ENCODE measurements at places on chromosomes 1 and 21.

GRCh38 chr1:22930240-22930912 is 42.3 kb downstream of the LACTBL1 start:
- DNase-seq, result peak; percentile 94

DNA sequence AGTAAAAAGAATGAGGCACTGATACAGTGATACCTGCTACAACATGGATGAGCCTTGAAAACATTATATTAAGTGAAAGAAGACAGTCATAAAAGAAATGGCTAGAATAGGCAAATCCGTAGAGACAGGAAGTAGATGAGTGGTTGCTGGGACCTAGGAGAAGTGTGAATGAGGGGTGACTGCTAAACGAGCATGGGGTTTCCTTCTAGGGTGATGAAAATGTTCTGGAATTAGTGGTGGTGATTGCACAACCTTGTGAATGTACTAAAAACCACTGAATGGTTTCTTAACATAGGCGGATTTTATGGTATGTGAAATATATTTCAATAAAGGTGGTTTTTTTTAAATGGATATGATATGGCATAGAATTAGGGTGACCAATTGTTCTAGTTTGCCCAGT is 12.6 kb upstream of the SERINC2 start:
- DNase-seq, result no peak

- no peak for DNase-seq
Observed at GRCh38 chr1:48246727-48247126, 24.2 kb downstream of the SLC5A9 start.

DNA sequence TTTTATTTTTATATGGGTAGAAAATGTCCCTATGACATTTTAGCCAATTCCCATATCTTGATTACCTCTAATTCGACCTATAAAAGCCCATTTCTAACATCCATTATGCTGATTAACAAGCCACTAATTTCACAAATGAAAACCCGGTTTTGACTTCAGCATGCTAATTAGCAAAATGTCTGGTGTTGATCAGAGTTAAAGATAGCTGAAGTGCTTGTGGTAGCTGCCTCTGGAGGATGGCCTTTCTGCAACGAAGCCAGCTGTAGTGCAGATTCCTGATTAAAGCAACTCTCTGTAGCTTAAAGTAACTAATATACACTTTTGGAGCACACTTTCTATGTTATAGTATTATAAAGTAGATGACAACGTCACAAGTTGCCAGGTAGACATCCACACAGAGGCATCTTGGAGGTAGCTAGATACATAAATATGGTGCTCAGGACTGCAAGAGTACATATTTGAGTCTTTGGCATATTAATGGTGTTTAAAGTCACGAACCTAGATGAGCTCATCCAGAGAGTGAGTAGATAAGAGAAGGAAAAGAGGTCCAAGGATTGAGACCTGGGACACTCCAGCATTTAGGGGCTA is 239.5 kb downstream of the BRINP2 start:
- no peak for DNase-seq

DNA sequence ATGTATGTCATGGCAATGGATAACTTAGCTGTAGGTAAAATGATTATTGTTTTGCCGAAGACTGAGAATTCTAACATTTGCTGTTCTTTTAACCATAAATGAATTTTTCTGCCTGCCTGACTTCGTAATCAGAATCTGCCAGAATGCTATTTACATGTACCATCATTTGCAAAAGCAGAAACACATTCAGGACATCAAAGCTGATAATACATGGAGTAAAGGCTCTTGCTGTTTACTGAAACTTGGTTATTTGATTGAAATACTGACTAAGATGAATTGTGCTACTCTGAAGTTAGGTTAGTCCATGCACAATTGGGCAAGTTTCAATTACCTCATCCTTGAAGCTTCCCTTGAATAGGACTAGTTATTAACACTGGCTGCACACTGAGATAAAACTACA is 293.8 kb downstream of the PLA2G4A start:
- DNase-seq, result no peak

DNA sequence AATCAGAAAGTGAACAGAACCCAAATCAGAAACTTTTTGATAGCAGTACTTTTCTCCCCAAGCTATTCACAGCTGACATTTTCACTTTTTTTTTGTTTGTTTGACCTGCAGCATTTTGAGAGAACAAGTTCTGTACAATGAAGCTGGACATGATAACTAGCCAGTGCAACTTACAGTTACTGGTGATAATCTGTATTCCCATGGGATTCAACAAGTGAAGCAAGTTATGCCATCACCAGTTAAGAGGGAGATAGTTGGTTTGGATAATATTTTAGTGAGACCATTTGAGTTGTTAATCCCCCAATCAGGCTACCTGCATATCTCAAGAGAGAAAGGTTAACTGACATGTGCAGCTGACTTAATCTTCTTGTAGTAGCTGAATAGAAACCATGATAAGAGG is 18.1 kb downstream of the SON start:
- DNase-seq, result no peak

DNA sequence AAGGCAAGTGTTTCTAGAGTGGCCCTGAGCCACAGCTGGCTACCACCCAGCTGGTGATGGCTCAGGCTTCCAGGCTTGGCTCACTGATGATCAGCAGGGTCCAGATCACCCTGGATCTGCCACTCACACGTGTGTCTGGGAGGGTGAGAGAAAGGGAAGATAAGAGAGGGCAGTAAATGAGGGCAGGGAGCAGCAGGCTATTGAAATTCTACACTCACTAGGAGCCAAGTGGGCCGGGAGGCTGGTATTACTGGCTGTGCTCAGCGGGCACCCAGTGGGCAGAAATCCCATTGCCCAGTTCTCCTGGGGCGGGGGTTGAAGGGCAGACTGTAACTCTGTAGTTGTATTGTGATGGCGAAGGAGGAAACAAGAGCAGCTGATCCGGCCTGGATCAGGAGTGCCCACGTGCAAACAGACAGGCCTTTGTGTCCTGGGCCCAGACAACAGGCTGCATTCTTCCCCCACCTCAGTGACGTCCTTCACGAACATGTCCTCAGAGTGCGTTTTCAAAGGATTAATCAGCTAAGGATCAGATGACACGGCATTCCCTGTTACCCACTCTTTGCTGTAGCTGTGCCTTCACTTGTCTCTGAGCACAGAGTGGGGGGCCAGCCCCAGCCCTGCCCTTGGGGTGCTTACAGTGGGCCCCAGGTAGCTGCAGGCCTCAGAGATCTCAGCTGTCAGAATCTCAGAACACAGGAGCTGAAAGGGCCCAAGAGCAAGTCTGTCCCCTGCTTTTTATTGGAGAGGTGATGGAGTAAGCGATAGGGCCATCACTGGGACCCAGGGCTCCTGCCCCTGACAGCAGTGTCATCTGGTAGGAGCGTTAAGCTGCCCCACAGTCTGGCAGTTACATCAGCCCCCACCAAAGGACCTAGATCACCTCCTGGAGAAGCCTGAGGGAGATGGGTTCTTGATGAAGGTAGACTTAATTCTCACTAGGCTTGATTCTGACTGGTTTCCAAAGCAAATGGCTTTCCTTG is 60.5 kb downstream of the ATP1A1 start:
- DNase-seq, result peak; percentile 29

DNA sequence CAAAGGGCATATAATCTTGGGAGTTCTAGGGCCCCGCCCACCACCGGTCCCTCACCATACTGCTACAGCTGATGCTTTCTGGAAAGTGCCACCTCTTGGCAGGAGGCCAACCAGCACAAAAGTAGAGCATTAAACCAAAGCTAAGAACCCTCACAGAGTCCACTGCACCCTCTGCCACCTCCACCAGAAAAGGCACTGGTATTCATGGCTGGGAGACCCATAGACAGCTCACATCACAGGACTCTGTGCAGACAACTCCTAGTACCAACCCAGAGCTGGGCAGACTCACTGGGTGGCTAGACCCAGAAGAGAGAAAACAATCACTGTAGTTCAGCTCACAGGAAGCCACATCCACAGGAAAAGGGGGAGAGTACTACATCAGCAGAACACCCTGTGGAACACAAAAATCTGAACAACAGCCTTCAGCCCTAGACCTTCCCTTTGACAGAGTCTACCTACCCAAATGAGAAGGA is 10.8 kb downstream of the THEM4 start:
- no peak for DNase-seq

GRCh38 chr1:178057141-178057765 is 36.7 kb upstream of the RASAL2 start:
- no peak for DNase-seq

GRCh38 chr1:36696261-36696940 is 213.7 kb upstream of the CSF3R start:
- no peak for DNase-seq

DNA sequence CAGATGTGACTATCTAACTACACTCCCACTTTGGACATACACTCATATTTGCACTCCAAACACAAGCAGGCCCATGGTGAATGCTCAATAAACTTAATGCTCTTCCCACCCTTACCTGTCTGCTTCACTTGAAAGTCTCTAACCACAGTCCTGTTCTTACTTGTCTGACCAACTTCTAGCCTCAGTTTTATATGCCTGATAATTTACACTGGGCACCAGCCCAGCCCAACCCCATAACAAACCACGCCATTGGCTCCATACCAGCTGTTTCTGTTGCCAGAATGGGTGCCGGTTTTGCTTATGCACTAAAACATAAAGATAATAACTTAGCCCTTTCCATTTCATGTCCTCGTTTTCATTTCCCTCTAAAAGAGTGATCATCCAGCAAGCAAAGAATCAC is 395.4 kb downstream of the NTNG1 start:
- no peak for DNase-seq

DNA sequence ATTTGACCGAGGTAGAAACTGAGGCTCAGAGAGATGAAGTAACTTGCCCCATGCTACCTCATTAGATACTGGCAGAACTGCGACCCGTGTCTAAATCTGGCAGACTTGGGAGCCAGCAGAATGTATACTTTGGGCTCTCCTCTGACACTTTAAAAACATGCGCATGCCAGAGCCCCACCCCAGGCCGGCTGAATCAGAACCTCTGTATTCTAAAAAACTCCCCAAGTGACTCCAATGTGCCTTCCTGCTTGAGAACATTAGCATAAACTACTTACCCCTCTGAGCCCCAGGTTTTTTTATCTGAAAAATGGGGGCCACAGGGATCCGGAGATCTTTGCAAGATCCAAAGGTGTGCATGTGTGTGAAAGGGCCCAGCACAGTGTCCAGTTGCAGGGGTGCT is 344.7 kb upstream of the USP24 start:
- DNase-seq, result peak; percentile 38

- peak; percentile 67 for DNase-seq
Observed at GRCh38 chr1:230891413-230891812, 23.1 kb upstream of the C1orf198 start.

DNA sequence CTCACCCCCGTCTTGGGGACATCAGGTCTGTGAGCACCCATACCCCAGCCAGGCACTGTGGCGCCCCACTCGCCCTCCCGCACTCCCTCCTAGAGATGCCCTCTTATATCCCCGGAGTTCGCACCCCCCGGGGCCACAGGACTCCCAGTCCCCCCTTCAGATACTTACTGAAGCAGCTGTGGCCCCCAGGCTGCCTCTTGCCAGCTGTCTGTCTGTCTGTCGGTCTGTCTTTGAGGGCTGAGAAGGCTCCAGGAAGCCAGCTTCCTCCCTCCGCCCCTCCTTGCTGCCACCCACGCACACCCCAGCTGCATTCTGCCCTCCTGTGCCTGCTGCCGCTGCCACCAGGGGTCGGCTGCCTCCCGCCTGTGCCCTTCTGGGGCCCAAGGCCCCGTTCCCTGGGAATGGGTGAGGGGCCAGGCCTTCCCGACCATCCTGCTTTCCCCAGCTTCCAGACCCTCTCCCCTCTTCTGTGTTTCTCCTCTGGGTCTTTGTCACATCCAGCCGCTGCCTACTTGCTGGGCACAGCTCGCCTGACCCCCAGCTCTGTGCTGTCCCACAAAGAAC is at the start of gene PTPN7:
TSS of gene PTPN7 (minus strand) at position 226 of the 564 bp plus-strand sequence. CDS start 1,200 bp downstream, outside the sequence.
- DNase-seq, result no peak

DNA sequence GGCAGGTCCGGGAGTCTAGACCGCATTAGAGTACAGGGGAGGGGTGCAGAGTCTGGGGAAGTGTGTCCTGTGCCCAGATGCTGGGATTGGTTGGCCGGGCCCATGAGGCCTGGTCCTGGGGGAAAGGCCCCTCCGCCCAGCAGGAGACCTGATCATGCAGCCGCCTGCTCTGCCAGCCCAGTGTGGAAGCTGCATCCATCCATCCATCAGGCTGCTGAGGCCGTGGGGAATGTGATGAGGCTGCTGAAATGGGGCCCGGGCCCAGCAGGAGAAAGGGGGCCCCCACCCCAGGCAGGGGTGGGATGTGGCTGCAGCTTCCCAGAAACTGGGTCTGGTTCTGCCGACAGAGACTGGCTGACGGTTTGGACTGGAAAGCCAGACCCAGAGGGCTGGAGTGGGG is 37.2 kb downstream of the EPHA2 start:
- no peak for DNase-seq

DNA sequence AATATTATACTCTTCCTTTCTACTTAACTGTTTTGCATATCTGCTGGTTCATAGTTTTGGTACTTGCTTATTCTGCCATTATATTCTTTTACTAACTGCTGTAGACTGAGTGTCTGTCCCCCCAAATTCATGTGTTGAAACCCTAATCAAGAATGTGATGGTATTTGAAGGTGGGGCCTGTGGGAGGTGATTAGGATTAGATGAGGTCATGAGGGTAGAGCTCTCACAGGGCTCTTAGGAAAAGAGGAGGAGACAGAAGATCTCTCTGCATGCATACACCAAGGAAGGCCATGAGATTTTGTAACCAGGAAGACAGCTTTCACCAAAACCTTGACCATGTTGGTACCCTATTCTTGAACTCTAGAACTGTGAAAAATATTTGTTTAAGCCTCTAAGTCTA is 354.1 kb upstream of the B3GALT2 start:
- DNase-seq, result no peak

DNA sequence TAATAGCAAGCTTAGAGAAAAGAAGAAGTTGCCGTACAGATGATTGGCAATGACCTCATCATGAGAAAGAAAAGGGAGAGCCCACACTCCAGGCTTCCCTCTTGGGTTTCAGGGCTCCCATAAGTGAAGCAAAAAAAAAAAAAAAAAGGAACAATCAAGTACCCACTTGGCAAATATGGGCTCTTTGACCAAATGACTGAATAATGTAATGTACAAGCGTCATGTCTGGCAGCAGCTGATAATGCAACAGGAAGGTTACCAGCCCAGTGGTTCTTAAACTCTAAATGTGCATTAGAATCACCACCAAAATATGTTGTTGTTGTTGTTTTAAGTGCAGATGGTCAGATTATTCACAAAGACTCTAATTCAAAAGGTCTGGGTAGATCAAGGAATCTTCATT is 13.5 kb downstream of the TNFSF4 start:
- DNase-seq, result peak; percentile 59

GRCh38 chr1:54798206-54798605 is 2.9 kb downstream of the TTC22 start:
- DNase-seq, result no peak

GRCh38 chr1:167365360-167365759 is 144.7 kb downstream of the POU2F1 start:
- DNase-seq, result no peak

DNA sequence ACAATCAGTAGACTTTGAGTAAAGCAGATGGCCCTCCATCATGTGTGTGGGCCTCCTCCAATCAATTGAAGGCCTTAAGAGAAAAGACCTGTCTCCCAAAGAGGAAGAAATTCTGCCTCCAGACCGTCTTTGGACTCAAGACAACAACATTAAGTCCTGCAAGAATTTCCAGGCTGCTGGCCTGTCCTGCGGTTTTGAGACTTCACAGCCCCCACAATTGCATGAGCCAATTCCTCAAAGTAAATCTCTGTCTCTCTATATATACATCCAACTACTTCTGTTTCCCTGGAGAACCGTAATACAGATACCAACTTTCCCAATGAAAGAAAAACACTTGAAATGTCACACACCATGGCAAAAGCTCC is 16.4 kb downstream of the REG4 start:
- no peak for DNase-seq

GRCh38 chr1:185861630-185862029 is 127.4 kb downstream of the HMCN1 start:
- no peak for DNase-seq
